Progenitor cell of endocrine pancreas (in vitro differentiated cells): ENCODE measurements at places on chromosomes 7 and 10.

DNA sequence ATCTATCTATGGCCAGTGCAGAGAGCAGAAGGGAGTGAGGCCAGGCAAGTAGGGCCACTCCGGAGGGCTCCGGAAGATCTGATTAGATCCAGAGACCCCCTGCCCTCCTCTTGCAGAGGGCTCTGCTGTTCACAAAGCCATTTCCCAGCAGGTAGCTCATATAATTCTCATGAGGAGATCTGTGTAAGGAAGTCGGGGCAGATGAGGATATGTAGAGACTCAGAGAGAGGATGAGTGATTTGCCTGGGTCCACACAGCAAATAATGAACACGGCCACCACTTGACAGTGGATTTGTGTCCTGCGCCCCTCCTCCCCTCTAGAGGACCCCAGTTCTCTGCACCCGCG, 2.6 kb downstream of the MUC12 start:
- no peak for DNase-seq

- DNase-seq = no peak
These were observed 1.9 kb downstream of the LRRC72 start for GRCh38 chr7:16528520-16528919.

- DNase-seq = no peak
These were observed 71.2 kb downstream of the GRID1 start for GRCh38 chr10:86295351-86295750.

DNA sequence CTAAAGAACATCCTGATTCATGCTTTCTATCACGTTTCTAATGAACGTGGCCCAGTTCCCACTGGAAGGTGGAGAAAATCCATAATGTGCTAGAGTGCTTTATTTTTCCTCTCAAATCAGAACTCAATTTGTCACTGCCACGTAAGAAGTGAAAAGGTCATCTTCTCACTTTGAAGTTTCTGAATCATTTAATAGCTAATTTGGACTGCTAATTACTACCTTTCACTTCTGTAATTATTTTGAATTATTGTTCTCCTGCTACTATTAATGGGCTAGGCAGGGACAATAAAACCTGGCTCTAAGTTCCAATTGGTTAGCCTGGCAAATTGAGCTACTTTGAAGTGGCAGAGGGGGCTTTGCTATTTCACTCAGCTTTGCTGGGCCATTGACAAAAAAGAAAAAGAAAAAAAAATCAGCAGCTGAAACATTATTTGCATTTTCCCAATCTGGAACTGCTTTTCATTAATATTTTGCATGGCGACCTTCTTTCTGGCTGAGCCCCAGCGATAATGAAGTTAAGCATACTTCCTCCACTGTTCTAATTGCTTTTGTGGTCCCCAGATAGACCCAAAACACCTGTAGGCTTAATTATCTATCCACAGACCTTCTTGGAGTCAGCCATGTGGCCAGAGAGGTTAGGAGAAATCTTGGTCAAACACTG, 264.2 kb downstream of the SEC23IP start:
- DNase-seq = no peak

- DNase-seq = no peak
These were observed 12.0 kb downstream of the JCAD start for GRCh38 chr10:30047430-30047829.
